Activated T-cell treated with anti-CD3 and anti-CD28 coated beads, Interleukin-2, amount 50 U/mL, for 48 hours (primary cell): ENCODE measurements at places on chromosomes 11 and 22.

DNA sequence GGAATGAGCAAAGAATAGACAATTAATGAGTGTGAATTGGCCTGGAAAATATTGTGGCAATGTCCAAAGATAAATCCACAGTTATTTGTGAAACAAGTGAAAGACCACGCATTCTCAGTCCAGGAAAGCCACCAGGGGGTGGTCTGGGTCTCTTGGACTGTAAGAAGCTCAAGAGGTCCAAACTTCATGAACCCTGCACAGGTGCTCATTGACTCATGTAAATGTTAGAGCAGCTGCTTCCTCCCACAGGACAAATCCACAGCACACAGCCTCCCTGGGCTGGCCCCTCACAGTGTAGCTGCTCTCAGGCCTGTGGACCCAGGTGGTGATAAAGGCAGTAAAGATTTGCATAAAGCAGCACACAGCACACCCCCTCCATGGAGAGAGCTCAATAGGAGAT, 114.0 kb downstream of the ZNF280B start:
- no peak for DNase-seq

GRCh38 chr11:45658292-45658991, 7.0 kb downstream of the CHST1 start:
- DNase-seq: no peak

DNA sequence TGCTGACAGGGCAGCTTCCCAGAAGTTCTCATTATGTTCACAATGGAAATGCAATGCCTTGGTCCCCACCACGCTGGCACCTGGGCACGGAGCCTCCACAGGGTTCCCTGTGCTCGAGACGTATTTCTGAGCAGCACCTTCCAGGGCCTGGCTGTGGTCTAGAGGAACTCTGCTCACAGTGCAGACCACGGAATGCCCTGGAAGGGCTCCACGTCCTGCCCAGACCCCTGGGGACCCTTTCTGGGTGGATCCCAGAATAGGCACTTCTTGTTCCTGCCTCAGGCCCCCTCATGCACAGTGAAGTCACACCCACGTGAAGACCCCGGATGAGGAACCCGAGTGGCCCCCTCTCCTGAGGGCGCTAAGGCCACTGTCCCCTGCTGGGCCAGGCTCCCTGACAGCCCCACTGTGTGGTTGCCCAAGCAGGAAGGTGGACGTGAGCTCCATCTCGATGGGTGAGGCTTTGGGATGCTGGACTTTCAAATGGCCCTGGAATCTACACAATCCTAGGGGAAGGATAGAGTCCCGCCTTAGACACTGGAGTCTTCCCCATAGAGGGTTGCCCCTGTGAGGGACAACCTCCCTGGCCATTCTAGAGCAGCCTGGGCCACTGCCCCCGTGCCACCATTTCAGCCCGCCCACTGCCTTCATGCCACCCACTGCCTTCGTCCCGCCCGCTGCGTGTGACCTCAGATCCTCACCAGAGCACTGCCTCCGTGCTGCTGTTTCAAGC, 1106.8 kb downstream of the BRD1 start:
- no peak for DNase-seq

- DNase-seq: no peak
Measured at GRCh38 chr11:31968461-31969358, 122.2 kb upstream of the RCN1 start.
